ENCODE measurements at places on chromosomes 12 and 14. TPM values are rescaled to one million over a fixed set of nuclear protein-coding genes. Genes with fewer than 3 reads are reported as not detected.

Gene SLC6A15
- not detected for total RNA-seq

- H3K4me3 ChIP-seq: no peak overlapping the region
- H3K27me3 ChIP-seq: no peaks in the 10 kb centered on the region
- no peak for DNase-seq
- H3K27ac ChIP-seq: no peak overlapping the region
Measured at GRCh38 chr14:104603711-104604401, 716 bp downstream of the TMEM179 start.

DNA sequence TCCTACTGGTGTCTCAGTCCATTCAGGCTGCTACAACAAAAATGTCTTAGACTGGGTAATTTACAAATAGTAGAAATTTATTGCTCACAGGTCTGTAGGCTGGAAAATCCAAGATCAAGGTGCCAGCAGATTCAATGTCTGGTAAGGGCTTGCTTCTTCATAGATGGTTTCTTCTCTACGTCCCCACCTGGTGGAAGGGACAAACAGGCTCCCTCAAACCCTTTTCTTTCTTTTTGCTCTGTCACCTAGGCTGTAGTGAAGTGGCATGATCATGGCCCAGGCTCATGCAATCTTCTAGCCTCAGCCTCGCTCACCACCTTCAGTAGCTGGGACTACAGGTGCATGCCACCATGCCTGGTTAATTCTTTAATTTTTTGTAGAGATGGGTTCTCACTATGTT, 106.8 kb upstream of the RPH3A start:
- H3K4me3 ChIP-seq: no peak overlapping the region
- H3K27me3 ChIP-seq: no peaks in the 10 kb centered on the region
- no peaks in the 10 kb centered on the region for H3K4me1 ChIP-seq
- no peak for DNase-seq
- H3K27ac ChIP-seq: no peak overlapping the region

DNA sequence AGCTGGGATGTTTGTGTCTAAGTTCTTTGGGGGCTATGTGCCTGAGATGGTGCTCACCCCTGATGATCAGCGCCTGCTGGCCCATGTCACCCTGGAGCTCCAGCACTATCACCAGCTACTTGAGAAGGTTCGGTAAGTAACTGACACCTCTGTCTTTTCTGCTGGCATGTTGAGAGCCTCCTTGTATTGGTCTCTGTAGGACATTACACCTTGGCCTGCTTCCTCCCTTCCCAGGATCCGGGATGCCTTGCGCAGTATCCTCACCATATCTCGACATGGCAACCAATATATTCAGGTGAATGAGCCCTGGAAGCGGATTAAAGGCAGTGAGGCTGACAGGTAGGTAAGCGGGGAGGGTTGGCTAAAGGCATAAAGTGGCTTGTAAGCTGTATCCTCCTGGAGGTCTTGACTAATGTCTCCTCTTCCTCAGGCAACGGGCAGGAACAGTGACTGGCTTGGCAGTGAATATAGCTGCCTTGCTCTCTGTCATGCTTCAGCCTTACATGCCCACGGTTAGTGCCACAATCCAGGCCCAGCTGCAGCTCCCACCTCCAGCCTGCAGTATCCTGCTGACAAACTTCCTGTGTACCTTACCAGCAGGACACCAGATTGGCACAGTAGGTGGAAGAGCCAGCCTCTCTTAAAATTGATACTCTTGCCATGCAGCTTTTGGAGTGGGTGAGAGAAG, 5.5 kb downstream of the DDIT3 start:
- H3K36me3 ChIP-seq: peaks cover 54% of the 10 kb centered on the region
- no peak for DNase-seq
- peaks cover 18% of the 10 kb centered on the region for H3K4me1 ChIP-seq
- no peak overlapping the region for H3K4me3 ChIP-seq
- H3K27me3 ChIP-seq: no peaks in the 10 kb centered on the region

DNA sequence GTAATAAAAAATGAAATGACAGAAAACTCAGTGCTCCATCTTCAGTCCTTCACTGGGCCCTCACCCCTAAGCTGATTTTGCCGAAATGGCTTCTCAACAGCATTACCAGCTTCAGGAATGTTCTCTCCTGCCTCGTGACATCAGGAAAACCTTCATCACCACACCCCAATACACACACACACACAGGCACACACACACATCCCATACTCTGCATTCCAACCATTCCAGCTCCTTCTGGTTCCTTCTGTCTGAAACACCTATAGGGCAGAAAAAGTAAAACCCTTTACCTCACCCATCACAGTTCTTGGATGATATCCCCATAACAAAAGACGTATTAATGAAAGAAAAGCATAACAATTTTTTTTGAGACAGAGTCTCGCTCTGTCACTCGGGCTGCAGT, 75.9 kb downstream of the CCDC60 start:
- no peak overlapping the region for H3K27ac ChIP-seq
- H3K4me3 ChIP-seq: no peak overlapping the region
- no peaks in the 10 kb centered on the region for H3K27me3 ChIP-seq
- H3K36me3 ChIP-seq: no peaks in the 10 kb centered on the region

DNA sequence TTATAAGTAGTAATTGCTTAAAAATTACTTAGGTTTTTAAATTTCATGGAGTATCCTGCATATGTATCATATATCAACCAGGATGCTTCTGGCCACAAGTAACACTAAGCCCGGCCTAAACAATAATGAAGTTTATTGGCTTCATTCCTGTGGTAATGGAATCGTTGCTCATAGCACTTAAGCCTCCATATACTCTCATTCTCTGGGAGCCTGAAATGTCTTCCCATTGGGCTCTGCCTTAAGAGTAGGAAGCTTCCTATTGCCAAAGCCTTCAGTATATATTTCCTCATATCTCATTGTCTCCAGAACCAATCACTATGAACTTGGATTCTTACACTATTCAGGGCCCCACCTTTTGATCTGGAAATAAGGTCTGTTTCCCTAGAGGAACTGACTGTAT, 83.8 kb upstream of the DNM1L start:
- DNase-seq: no peak
- no peaks in the 10 kb centered on the region for H3K27me3 ChIP-seq
- no peak overlapping the region for H3K4me3 ChIP-seq
- H3K4me1 ChIP-seq: no peaks in the 10 kb centered on the region
- no peaks in the 10 kb centered on the region for H3K36me3 ChIP-seq

Data from CD8-positive, alpha-beta memory T cell (primary cell).